ENCODE measurements at places on chromosomes 4 and X. TPM values are rescaled to one million over a fixed set of nuclear protein-coding genes. Genes with fewer than 3 reads are reported as not detected.

The CTAG2 gene
- not detected for total RNA-seq

The AMTN gene
- not detected for total RNA-seq

The GRID2 gene
- total RNA-seq: 0.62 TPM

- DNase-seq: no peak
Measured at GRCh38 chrX:39636481-39636880, 461.3 kb downstream of the BCOR start.

DNA sequence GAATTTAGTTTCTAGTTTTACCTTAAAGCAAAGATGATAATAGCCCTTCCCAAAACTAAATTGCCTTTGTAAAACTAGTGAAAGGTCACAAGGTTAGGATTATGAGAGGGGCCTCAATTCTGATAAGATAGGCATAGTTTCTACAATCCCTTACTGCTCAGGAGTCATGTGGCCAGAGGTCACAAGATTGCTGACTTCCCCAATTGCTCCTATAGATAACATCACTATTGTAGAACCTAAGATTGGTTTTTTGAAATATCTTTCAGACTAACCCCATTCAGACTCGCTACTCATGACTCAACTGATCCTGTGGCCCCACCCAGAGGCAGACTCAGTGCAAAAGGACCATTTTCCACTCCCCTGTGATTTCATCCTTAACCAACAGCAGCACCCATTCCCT lies 70.3 kb downstream of the SCD5 start:
- no peak for DNase-seq

- DNase-seq: no peak
Measured at GRCh38 chr4:81639248-81639647, 167.5 kb upstream of the RASGEF1B start.

DNA sequence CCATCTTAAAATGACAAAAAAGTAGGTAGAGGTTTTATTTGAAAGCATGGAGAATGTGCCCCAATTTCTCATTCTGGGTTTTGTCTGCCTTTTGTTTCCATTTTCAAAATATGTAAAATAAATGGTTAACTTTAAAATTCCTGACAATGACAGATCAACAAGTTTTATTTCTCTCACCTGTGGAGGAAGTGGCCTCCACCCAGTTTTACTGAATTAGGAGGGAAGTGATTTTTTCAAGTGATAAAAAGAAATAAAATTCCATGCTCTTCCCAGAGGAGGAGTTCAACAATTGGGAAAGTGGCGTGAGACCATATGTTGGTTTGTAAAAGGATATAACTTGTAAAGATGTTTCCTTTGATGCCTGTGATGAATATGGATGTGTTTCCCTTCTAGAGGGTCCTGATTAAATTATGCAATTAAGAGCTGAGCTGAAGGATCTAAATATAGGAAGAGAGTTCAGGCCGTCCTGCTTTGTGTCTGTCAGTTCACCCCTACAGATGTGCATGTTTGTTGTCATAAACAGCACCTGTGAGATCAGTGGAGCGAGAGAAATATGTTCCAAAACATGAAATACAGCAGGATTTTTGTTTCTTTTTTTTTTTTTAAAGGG lies 19.5 kb downstream of the SMAD1 start:
- peak; percentile 63 for DNase-seq

DNA sequence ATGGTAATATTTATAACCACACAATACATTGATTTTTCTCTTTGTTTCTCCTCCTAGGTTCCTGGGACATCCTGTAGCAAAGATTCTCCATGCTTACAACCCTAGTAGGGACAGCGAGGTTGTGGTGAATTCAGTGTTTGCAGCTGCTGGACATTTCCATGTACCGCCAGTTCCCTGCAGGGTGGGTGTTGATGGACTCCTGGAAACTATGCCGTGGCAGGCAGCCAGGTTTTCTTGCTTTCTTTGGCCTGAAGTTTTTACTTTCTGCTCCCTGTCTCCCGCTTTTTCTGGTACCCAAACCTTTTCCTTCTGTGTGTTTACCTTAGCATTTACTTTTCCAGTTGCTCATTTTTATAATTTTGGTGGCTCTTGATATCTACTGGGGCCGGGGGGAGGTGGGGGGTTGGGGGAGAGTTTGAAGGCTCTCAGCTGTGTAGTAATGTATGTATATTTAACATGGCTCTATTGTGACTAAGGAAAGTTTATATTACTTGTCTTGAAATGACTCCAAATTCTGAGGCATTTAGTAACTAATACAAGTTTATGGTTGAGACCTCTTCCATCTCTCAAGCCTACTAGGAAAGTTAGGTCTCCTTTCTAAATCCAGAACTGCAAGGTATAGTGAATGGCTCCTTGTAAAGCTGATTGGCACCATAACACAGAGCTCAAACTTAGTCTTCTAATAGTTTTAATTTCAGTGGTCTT lies 89.7 kb downstream of the TMEM131L start:
- peak; percentile 96 for DNase-seq

DNA sequence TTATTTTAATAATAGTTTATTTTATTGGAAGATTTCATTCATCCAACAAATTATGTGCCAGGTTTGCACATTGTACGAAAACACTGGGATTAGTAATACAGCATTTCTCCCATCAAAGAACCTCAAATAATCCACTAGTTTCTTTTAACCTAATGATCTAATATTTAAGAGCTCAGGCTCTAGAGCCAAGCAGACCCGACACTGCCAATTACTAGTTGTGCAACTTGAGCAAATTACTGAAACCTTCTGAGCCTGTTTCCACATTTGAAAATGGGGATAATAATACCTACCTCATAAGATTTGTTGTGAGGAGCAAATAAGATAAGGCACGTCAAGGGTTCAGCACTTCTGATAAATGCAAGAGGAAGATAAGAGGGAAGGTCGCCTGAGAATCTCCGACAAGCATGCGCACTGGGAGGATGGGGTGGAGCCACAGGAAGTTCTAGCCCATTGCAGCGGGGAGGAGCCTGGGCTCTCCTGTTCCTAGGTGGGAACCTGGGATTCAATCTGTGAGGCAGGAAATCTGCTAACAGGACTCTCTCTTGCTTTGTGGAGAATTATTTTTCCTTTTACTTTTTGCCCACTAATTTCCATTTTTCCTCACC lies 141.5 kb upstream of the SMAD1 start:
- no peak for DNase-seq

DNA sequence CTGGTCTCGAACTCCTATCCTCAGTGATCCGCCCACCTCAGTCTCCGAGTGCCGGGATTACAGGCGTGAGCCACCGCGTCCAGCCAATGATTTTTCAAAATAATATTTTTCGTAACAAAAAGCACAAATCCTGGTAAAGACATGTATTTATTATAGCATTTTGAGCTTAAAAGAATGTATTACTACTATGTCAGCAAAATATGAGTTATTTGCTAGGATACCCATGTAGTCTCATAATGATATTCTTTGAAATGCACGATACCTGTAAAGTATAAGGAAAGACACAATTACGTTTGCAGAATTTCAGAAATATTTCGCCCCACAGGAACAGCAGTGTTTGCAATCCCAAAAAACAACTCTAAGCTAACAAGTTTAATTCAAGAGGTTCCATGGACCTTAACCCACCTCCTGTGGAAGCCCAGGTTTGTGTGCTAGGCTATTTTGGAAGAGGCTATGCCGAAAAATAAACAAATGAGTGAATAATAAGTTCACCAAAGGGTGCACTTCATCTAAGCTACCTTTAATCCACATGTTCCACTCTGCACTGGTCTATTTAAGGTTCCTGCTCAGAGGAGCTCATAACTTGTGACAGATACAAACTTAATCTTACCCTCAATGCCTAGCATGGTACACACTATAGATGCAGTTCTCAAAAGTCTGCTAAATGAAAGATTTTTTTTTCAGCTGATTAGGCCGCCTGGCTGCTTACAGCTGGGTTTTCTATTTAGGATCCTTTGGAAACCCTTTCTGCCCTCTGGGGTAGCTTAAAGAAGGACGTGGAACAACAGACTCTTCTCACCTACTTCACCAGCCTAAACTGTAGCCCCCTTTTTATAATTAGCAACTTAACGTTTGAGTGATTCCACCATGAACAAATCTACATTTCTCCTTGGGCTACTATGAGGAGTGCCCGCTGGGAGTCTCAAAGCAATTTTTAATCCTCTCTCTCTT lies 5.0 kb downstream of the FRYL start:
- no peak for DNase-seq

Data from muscle of leg (tissue), 16 donors.